NCI-H748 treated with DMSO at 0.1 percent for 48 hours (cell line): ENCODE measurements at places on chromosomes 7 and 10.
A peak's percentile ranks its signal among the peaks of the same experiment; 100 is the strongest.

GRCh38 chr7:149048805-149049204 is 20.5 kb upstream of the PDIA4 start:
- DNase-seq: no peak

GRCh38 chr7:98178321-98178720 is 32.9 kb upstream of the BHLHA15 start:
- DNase-seq: peak; percentile 44

DNA sequence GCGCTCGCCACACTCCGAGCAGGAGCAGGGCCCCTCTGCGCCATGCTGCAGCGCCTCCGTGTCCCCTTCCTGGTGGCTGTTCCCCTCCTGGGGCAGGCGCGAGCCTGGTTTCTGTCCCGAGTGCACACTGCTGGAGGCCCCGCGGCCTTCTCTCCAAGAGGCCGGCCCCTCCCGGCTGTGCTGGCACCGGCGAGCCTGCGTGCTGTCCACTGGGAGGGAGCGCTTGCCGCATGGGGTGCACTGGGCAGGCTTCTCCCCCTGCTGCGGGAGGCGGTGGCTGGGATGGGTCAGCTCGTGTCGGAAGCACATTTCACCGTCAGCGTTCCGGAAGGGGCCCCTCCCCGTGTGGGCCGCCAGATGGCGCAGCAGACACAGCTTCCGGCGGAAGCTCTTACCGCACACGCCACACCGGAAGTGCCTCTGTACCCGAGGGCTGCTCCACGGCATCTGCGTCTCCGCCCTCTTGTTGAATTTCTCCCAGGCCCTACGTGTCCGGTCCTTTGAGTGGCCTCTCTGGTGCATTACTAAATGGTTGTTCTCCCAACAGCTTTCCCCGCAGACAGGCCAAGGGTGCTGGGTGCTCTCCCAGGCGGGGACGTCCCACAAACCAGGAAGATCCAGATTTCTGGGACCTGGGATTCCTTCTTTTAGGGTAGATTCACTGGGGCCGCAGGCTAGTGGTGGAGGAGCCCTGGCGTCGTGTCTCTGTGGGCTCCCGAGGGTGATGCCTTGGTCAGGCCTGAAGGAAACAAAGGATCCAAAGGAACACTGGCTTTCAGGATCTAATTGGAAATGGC is 18.7 kb downstream of the ZNF786 start:
- no peak for DNase-seq

DNA sequence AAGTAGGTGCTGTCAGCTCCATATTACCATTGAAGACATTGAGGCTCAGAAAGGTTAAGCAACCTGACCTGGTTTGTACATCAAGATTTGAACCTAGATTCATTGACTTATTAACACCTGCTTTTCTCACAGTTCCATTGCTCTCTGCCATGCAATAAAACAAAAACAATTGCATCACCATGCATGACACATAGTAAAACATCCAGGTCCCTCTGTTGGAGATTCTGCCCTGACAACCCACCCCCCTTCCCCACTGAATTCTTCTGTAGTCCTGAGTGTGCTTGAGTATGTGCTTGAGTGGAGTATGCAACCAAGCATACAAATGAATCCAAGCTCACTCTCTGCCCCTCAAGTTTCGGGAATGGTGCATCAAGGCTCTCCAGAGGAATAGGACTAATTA is 6.0 kb upstream of the LMBR1 start:
- DNase-seq: no peak

GRCh38 chr7:101733713-101734475 is 83.5 kb upstream of the CUX1 start:
- peak; percentile 32 for DNase-seq

GRCh38 chr7:151793991-151794507 is 82.9 kb downstream of the PRKAG2 start:
- no peak for DNase-seq

DNA sequence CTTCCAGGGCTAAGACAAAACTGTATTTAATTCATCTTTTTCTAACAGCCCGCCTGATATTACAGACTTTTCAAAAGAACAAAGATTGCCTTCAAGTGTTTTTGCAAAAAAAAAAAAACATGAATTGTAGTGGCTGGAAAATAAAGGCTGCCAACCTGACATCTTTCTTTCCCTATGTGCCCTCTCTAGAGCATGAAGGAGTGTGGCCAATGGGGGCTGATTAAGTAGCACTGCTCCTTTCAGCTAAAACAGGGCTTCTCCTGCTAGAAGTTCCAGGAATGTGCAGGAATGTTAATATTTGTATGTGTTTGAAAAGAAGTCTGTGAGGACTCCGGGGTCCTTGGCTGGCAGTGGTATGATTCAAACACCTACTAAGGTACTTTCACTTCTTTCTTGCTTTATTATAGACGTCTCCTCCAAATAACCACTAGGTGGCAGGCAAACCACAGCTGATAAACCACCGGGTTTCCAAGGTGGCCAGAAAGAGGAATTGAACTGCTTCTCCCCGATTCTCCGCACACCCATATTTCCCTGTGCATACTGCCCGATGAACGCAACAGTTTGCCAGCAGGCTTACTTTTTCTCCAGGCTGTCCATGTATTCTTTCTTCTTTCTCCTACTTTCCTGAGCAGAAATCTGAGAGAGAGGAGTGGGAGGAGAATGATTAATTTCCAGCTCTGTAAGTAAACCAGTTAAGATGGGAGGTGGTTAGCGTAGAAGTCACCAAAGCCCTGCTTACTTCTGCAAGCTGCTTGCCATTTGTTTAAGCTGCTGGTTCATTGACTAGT is 56.8 kb upstream of the DGKI start:
- peak; percentile 65 for DNase-seq

DNA sequence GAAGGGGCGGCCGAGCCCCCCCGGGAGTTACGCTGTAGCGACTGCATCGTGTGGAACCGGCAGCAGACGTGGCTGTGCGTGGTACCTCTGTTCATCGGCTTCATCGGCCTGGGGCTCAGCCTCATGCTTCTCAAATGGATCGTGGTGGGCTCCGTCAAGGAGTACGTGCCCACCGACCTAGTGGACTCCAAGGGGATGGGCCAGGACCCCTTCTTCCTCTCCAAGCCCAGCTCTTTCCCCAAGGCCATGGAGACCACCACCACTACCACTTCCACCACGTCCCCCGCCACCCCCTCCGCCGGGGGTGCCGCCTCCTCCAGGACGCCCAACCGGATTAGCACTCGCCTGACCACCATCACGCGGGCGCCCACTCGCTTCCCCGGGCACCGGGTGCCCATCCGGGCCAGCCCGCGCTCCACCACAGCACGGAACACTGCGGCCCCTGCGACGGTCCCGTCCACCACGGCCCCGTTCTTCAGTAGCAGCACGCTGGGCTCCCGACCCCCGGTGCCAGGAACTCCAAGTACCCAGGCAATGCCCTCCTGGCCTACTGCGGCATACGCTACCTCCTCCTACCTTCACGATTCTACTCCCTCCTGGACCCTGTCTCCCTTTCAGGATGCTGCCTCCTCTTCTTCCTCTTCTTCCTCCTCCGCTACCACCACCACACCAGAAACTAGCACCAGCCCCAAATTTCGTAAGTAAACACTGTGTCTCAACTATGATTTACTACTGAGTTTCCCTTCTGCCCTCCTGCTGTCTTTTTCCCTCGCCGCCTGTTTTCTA is 666 bp downstream of the NRG3 start:
- no peak for DNase-seq

- DNase-seq: no peak
Observed at GRCh38 chr7:107479303-107479702, 9.4 kb downstream of the GPR22 start.

- no peak for DNase-seq
Observed at GRCh38 chr10:96681524-96681923, 38.8 kb downstream of the PIK3AP1 start.

GRCh38 chr10:10824591-10825148 is 193.0 kb upstream of the CELF2 start:
- no peak for DNase-seq

DNA sequence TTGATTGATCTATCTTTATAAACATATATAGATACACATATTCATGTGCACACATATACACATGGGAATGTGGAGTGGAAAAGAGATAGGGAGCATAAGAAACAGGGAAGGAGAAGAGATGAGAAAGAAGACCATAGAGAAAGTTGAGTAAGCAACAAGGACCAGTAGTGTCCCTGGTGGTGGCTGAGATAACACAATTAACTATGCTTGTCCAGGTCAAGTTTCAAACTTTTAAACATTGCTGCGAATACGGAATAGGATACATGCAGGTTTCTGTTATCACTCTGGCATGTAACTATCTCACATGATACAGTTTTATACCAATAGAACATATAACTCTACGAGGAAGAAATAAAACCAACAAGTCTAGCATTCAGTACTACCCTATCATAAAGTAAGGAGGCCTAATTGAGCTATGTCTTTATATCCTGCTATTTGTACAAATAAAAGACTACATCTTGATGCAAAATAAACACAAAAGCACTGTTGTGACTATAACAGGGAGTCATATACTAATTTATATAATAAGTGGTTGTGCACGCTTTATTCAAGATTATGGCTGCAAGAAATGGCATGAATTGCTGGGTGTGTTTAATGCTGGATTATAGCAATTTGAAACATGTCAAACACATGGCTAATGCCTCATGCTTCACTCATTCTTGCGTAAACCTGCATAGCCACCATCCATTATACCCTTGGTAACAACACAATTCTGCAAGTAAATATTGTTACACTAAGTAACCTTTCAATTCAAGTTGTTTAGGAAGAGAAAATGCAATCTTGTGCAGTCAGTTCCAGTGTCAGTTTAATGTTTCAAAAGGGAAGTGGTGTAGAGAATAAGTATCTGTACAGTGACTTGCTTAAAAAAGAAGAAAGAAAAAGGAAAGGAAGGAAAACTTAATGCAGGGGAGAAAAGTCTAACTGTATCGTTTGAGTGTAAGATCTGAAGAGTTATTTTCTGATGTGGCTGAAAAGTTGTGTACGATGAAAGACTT is 8.2 kb downstream of the FOXP2 start:
- DNase-seq: peak; percentile 85

DNA sequence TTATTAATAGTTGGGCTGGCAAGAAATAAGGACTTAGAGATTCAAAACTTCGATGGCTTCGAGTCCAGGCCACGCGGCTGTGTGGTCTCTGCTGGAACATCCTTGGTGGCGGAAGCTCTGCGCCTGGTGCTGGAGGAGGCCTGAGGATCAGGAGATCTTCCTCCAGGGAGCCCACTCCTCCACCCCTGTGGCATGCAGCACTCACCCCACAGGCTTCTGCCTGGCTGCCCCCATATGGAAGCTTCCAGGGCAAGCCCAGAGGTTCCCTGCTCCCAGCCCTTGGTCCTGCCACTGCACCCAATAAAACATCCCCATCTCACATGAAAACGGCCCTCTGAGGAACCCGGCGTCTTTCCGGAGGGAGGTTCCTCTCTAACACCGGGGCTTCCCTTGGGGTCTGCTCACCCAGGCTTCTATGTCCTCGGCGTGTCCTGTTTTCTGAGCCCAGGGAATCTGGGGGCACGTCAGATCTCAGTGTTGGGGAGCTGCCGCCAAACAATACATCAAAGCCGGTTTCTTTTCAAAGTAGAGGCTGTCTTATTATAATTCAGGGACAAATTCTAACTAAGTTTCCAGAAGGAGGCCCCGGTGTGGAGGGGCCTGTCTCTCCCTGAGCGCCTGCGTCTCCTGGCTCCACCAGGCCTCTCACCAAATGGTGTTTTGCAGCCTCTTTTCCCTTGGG is 32.4 kb downstream of the CALML3 start:
- DNase-seq: no peak

GRCh38 chr7:34073676-34074075 is 168.3 kb downstream of the BMPER start:
- DNase-seq: no peak

GRCh38 chr7:82054544-82054943 is 284.7 kb upstream of the HGF start:
- DNase-seq: no peak

GRCh38 chr10:46042527-46042926 is 3.5 kb downstream of the MSMB start:
- no peak for DNase-seq

- no peak for DNase-seq
Observed at GRCh38 chr7:123789817-123790216, 41.0 kb upstream of the WASL start.

DNA sequence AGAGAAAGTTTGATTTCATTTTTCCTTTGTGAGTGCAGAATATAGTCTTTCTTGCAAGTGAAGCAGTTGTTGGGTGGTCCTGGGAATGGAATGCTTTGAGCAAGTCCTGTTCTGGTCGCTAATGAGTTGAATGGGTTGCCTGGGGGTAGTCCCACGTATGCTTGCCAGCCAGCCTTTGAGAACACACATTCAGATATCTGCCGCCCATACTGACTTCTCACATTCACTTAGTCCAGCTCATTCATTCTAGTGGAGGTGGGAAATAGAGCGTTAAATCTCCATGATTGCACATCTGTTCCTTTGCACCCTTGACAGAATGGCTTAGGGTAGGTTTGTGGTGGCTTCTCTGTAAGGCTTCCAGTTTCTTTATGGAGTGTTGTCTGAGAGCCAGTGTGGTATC is 256.6 kb downstream of the SORCS3 start:
- DNase-seq: no peak

GRCh38 chr7:15525652-15526263 is 36.1 kb downstream of the AGMO start:
- DNase-seq: no peak

- DNase-seq: no peak
Observed at GRCh38 chr10:89398003-89398749, 5.8 kb downstream of the IFIT1 start.

DNA sequence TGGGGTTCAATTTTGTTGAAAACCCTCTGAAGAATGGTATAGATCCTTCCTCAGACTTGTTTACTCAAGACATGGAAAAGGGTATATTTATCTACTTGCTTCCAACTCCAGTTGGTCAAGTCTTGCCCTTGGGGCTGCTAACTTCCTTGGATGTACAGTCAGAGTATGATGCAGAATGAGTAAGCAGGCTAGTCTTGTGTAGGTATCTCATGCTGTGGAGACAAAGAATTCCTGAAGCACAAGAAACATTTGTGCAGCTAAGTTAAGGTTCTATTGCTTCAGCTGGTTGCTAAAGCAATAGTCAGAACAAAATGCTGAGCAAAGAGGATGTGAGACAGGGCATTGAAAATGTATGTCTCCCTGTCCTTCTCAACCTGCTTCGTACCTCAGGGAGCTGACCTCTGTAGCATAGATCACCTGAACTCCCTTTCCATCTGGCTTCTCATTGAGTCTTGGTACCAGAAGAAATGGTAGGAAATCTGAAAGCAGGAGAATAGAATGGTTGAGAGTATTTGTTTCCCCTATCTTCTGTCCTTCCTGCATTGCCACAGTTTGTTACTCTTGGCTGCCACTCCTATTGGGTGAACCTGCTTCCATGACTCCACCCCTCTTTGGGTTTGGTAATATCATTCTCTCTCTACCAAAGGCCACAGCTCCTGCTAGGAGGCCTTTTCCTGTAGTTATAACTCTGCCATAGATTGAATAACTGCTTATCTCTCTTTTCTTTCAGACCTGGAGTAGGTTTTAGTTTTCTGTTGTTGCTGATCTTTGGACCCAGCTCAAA is 346.0 kb downstream of the PHF14 start:
- no peak for DNase-seq
